ENCODE measurements at places on chromosomes 4 and X.

DNA sequence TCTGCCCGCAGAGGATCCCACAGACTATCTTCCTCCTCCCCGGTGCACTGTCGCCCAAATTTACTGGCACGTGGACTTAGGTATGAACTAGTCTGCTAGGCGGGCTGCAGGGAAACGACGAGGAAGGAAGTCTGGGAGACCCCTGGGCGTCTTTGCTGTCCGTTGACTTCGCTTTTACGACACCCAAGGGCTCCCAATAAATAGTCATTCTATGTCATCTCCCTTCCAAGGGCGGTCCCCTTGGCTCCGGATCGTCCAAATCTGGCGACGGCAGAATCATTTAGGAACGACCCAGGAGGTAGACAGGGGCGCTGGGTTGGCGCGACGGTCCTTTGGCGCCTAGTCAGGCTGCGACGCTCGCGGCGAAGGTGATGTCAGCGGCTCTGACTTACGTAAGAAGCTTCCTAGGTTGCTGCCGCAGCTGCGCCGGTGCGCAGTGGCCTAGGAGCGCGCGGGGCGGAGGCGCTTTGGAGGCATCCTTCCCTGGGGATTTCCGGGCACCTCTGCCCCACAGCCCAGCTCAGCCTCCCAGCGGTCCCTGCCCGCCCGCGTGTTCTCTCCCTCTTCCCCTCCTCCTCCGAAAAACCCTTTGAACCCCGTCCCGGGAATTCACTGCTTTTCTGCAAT lies 2.2 kb downstream of the NHS start:
- DNase-seq: no peak

DNA sequence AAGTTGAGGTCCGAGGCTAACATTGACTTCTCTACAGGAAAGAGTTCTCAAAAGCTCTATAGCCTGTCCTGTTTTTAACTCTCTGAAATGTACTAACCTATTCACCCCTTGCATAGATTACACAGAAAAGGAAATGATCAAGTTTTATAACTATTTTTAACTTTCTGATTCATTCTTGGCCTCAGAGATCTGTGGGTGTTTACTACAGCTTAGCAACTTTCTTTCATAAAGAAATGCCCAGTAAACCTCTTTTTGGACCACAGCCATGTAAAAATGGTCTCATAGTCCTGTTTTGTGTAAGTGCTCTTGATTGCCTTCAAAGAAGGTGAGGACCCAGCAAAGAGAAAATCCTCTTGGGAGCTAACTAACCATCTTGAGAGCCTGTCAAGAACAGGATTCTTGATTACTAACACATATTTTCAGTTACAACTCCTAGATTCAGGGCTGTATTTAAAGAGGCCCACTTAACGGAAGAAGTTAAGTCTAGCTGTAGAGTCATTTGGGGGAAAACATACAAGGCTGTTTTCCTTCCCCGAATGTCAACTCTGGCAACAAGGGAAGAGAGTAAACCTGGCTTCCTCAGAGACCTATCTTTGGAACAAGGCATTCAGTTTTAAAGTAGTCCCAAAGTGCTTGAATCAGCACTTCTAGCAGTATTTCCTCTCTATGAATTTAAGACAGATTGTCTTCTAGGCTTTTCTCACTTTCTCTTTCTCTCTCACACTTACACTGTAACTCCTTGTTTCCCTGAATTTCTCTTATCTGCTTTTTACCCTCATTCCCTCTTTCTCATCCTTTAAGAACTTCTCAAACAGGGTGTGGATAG lies 78.2 kb downstream of the IL21 start:
- DNase-seq: no peak

DNA sequence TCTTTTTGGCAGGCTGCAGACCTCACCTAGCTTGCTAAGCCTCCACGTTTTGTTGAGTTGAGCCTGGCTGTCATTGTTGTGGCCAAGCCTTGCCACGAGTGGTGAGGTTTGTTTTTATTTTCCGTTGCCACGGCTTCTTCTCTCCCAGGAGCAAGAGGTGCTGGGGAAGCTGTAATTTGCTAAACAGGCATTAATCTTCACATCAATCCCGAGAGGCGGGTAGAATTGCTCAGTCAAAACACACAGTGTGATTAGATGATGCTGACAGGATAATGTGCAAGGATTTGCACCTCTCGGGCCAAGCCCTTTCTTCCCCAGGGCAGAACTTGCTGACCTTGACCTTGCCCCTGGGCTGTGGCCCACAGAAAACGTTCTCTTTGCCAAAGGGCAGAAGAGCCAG lies 72.2 kb upstream of the ATP6AP2 start:
- DNase-seq: no peak

- no peak for DNase-seq
Observed at GRCh38 chr4:121717680-121718237, 21.0 kb upstream of the ANXA5 start.

- DNase-seq: no peak
Observed at GRCh38 chr4:87035881-87036509, 101.2 kb downstream of the AFF1 start.

GRCh38 chrX:131322651-131323050 lies 33.5 kb upstream of the IGSF1 start:
- DNase-seq: no peak

DNA sequence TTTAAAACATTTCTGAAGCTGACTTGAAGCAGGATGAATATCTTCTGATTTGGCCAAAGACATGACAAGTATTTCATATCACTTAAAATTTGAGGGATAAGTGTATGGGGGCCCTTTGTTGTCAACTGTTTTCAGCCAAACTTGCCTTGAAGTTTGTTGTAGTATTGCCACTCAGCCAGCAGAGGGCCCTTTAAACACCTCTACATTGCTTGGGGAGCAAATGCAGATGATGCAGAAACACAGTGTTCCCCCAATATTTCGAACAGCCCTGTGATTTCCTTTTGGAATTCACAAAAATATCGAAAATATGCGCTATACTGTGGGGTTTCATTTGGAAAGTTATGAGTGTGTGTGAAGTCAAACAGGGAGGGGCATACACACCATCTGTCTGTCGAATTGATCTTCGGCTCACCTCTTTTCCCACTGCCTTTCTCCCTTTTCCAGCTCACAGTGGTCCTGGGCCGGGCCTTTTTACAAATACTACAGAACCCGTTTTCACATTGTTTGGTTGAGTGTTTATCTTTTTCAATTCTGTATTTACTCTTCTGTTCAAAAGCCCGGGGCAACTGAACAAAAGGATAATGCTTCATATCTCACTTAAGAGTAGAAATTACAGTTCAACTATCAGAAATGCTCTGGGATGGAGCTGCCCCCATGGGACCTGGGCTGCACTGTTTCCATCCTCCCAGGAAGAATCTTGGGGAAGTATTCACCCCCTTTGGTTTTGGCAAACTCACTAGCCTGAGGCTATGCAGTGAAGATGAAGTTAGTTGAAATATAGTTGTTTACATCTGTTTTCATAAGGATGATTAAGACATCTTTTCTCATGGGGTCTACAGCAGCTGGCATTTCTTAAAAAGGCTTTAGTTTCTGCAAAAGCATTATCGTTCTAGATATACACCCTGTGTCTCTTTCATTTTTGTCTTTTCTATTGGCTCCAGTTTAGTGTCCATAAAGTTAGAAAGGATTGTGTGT lies 137.6 kb downstream of the EGF start:
- peak; percentile 13 for DNase-seq

Data from stimulated activated CD4-positive, alpha-beta T cell treated with anti-CD3 and anti-CD28 coated beads, Interleukin-1b, Interleukin-23, amount 100 ng/mL, for 24 hours (primary cell).